ENCODE measurements at places on chromosomes 6 and 20.

GRCh38 chr6:156662025-156662445 is 115.1 kb upstream of the ARID1B start:
- no peak for DNase-seq

- DNase-seq: no peak
These were observed 35.7 kb downstream of the RRBP1 start for GRCh38 chr20:17646209-17646960.

DNA sequence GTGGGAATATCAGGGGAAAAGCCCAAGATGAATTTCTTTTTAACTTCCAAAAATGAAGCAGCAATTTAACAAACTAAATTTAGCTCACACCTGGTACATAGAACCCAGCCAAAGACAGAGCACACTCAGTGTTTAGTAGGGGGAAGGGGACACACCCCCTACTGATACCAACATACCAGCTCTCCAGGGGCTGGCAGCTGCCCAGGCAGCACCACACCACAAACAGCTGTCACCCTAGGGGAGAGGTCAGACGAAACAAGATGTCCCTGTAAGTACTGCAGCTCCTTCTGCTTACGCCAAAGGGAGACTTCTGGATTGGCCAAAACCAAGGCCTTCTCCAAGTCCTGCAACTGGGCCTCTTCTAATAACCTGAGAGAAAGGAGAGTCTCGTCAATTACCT is 26.0 kb downstream of the MDN1 start:
- no peak for DNase-seq

DNA sequence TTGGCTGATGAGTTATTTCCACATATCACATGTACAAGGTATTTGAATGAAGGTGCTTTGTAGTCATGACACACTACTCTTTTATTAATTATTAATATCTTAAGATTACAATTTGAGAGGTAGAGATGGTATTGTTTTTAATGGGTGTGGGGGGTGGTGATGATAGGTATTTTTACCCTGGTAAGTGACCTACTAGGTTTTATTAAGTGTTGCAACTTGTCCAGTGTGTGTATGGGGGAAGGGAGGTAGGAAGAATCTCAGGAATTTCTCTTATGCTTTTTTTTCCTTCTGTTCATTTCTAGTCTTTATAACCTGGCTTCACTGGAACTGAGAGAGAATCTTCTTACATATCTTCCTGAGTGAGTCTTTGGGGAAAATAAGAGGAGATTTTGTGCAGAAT is 101.4 kb downstream of the LRRC1 start:
- no peak for DNase-seq

GRCh38 chr6:131782764-131783163 is 25.1 kb upstream of the ENPP1 start:
- DNase-seq: no peak

- no peak for DNase-seq
These were observed 15.5 kb downstream of the TMEM151B start for GRCh38 chr6:44285552-44286284.

- no peak for DNase-seq
These were observed 2.3 kb downstream of the NEU1 start for GRCh38 chr6:31860349-31860748.

- peak; percentile 29 for DNase-seq
These were observed 10.4 kb upstream of the VNN2 start for GRCh38 chr6:132768051-132768517.

- DNase-seq: no peak
These were observed 8.7 kb downstream of the EZR start for GRCh38 chr6:158810155-158811095.

- no peak for DNase-seq
These were observed 55.6 kb downstream of the SLX4IP start for GRCh38 chr20:10490706-10491105.

DNA sequence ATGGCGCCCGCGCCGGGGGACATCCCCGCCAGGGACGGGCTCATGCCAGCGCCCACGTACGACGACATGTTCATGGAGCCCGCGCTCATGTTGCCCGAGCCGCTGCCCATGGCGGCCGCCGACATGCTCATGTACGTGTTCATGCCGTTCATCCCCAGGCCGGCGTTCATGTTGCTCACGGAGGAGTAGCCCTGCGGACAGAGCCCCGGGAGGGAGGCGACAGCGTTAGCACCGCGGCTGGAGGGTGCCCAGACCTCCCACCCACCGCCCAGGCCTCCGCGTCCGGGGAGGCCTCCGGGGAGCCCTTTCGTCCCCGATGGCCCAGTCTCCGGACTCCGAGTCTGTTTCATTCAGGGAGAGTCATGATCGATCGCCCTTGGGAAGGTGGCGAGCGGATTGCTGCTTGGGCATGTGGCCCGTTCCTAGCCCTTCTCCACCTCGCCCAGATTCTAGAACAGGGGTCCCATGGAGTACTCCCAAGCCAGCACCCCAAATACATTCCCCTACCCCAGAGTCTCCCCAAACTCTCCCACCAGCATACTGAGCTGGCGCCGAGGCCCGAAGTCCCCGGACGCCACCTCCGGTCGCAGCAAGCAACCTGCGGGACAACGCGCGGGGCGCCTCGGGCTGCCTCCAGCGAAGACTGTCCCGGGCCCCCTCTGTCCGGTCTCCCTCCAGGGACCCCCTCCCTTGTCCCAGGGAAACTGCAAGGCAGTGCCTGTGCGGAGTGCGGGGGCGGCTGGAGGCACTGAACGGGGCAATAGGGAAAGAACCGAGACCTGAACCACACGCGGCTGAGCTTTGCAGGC is 1.2 kb downstream of the FOXA2 start:
- no peak for DNase-seq

- no peak for DNase-seq
These were observed 785.2 kb upstream of the FLRT3 start for GRCh38 chr20:15122613-15123012.
